KG1 (cell line): ENCODE measurements at places on chromosomes 6 and 20.

- DNase-seq = no peak
Measured at GRCh38 chr6:21375151-21376116, 218.1 kb upstream of the SOX4 start.

DNA sequence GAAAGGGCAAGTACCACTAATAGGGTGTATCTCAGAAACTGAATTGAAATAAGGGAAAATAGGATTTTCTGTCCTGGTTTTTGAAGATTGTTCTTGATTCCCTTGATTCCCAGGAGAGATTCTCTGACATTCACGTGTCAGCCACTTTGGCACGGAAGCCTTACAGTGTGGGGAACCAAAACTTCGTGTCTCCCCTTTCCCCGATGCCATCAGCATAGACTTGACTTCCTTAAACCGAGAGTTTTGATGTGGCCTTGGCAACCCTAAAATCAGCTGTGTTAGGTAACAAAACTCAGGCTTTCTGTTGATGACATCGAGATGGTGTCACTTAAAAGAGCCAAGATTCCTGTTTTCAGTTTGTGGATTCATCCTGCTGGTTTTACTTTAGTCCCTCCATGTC lies 7.5 kb downstream of the HMGN4 start:
- DNase-seq = no peak

- DNase-seq = no peak
Measured at GRCh38 chr6:7173843-7174503, 66.2 kb downstream of the RREB1 start.

- DNase-seq = no peak
Measured at GRCh38 chr6:143894655-143895054, 30.4 kb downstream of the ZC2HC1B start.

GRCh38 chr6:7646394-7646793 lies 56.4 kb downstream of the SNRNP48 start:
- DNase-seq = no peak

DNA sequence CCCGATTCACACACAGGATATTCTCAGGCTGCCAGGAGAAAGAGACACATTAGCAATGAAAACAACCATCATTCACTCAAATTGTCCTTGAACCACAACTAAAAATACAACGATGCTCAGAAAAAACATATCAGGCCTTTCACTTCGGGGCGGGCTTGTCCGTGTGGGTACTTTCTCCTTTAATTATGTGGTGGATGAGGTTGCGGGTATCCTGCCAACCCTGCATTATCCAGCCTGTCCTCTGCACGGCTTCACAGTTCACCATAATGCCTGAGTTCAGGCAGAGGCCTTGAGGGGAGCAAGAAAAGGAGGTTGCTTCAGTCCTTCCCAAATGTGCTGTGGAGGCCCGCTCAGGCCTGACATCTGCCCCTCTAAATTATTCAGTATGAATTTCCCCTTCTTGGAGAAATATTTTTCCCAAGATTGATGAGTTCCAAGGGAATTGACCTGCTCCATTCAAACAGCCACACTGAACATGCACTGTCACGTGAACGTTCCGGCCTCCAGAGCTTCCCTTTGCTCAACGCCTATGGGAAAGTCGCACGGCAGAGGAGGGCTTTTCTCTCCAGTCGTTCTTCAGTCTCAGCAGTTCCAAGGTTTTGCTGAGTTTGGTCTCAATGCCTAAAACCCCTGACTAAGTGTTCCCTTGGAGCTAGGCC lies 70.3 kb downstream of the MYLK4 start:
- no peak for DNase-seq

GRCh38 chr6:119683031-119683430 lies 333.5 kb upstream of the MAN1A1 start:
- no peak for DNase-seq

DNA sequence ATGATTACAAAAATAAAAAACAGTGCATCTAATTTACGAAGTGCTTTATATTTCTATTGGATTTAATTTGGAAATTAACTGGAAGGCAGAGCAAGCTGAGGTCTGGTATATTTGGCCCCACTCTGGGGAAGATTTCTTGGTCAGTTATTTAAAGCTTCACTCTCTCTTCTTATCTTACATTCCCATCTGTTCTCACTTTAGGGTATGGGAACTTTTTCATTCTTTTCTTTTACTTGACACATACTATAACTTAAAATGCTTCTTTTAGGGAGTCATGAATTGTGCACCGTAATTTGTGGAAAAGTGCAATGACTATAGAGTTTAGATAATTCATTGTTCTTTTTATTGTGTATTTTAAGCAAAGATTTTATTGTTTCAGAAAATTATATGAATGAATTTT lies 170.4 kb downstream of the BCKDHB start:
- DNase-seq = no peak

- DNase-seq = no peak
Measured at GRCh38 chr6:3789018-3789895, 37.7 kb upstream of the PXDC1 start.

DNA sequence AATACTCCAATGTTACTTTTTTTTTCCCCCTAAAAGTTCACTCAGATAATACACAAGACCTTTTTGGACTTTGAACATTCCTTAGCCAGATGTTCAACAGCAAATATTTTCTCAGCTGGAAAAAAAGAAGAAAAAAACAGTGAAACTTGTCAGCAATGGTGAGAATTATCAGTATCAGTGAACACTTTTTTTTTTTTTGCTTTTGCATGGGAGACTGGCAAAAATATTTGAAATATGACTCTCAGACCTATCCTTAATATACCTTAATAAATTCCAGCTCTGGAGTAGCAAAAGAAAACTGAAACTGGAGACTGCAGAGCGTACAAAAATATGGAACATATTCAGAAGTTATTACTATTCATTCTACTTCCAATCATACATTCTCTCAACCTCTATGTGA lies 92.3 kb downstream of the RFPL4B start:
- no peak for DNase-seq

DNA sequence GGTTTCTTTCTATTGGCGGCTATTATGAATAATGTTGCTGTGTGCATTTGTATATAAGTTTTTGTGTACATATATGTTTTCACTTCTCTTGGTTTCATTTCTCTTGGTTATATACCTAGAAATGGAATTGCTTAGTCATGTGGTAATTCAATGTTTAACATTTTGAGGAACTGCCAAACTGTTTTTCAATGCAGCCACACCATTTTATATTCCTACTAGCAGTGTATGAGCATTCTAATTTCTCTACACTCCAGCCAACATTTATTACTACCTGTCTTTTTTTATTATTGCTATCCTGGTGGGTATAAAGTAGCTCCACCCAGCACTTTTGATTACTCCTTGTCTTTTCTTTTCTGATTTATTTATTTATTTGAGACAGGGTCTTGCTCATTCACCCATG lies 54.8 kb downstream of the PHACTR2 start:
- DNase-seq = no peak

DNA sequence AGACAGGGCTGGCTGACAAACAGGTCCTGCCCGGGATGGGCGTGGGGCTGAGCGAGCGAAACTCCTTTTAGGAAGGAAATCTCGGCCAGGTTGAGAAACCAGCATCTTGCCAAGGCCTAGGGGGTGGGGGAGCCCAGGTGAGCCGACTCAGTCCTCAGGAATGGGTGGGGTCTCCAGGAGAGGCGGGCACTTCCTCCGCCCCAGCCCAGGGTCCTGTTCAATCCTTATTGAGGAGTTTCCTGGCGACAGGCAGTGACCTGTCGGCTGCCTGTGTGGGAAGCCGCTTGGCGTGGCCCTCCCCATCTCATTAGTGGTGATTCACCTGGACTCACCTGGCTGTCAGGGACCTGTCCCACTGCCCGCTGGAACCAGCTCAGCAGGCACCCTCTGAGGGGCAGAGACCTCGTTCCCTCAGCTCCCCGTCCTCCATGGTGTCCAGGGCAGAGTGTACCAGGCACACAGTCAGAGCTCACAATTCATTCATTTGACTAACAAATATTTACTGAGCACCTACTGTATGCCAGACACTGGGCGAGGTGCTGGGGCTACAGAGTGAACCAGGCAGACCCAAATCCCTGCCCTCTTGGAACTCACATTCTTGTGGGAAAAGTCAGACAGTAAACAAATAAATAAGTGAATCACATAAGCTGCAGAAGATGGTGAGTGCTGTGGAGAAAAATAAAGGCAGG lies 51.1 kb downstream of the FGD2 start:
- DNase-seq = no peak

- no peak for DNase-seq
Measured at GRCh38 chr20:57882451-57883161, 172.8 kb upstream of the PMEPA1 start.

DNA sequence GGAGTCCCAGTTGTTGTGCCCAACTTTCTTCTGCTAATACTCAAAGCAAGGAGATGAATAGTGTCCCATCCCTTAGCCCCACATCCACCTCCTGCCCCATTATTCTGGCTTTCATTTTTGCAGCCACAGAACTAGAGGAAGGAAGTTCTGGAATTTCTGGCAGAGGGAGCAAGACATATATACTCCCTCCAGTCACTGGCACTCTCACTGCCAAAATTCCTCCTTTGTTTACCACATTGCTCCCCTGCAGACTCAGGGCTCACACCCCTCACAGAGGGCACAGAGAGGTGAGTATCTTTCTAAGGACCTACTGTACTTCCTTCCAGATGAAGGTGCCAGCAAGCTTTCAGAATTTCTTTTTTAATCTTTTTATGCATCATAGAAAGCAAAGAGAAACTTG lies 168.0 kb upstream of the ID4 start:
- DNase-seq = no peak

DNA sequence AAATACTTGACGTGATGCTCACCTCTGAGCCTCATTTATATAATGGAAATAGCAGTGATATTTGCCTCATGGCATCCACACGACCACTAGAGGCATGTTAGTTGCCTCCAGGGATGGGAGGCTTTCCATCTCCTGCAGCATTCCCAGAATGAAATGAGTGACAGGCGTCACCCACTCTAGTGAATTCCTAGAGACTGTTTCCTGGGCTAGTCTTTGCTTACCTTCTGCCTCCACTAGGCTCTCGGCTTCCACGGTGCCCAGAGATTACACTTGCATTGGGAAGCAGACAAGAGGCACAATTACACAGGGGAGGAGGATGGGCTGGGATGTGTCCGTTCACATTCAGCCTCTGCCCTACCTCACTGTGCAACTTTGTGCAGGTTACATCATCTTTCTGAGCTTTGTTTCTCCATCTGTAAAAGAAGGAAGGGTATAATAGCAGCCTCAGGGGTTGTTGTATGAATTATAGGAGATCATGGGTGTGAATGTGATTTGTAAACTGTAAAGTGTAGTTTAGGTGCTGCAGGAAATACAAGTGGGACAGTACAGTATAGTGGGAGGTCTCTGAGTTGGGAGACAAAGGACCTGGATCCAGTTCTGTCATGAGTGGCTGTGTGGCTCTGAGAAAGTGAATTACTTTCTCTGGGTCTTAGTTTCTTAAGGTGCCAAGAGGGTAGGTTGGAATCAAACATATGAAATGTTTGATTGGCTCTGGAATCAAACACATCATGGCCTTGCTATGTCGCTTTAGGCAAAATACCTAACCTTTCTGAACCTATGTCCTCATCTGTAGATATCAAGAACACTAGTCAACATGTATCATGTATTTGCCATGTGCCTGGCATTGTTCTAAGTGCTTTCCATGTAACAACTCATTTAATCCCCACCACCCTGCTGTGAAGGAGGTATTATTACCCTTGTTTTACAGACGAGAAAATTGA lies 3.6 kb upstream of the VSTM2L start:
- no peak for DNase-seq

GRCh38 chr20:43893930-43894329 lies 20.7 kb upstream of the TOX2 start:
- no peak for DNase-seq

- no peak for DNase-seq
Measured at GRCh38 chr20:19275038-19275629, 62.7 kb downstream of the SLC24A3 start.

GRCh38 chr6:14113976-14114375 lies 3.6 kb upstream of the CD83 start:
- DNase-seq = no peak

- DNase-seq = no peak
Measured at GRCh38 chr6:2222275-2222842, 23.0 kb downstream of the GMDS start.

DNA sequence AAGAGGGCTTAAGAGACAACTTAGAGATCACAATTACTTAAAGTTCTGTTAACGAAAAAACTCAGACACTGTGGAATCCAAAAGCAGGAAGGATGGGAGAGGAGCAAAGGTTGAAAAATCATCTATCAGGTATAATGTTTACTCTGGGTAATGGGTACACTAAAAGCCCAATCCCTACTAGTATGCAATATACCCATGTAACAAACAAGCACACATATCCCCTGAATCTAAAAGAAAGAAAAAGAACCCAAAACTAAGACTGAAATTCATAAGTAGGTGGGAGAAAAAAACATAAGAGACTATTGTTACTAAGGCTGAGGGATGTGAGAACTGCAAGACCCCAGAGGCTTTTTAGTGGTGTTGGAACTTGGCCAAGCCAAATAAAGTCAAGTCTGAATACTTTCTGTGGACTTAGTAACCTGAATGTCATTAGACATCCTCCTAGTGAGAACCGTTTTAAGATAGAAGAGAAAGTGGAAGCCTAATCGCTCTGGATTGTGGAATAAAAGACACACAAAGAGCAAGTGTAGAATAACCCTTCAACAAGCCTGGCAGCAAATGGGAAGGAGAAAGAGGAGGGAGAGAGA lies 189.4 kb upstream of the RNF217 start:
- DNase-seq = no peak

GRCh38 chr6:52134011-52134410 lies 46.6 kb upstream of the PKHD1 start:
- DNase-seq = no peak

DNA sequence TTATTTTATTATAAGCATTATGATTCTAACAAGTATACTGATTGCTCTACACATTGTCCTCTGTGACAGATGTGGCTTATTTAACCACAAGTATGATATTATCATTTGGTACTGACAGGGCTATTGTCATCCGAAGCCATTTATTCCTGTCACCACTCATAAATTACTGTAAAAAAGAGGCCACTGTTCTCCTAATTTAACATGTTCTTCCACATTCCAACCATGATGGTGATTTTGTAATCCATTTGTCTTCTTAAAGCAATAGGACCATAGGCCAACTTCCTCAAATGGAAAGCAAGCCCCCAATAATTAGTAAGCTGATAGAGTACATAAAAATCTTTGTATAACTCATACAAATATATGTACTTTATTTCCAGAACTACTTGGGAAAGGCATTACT lies 50.6 kb downstream of the FUT9 start:
- no peak for DNase-seq

GRCh38 chr6:53411451-53411850 lies 62.7 kb upstream of the ELOVL5 start:
- no peak for DNase-seq

DNA sequence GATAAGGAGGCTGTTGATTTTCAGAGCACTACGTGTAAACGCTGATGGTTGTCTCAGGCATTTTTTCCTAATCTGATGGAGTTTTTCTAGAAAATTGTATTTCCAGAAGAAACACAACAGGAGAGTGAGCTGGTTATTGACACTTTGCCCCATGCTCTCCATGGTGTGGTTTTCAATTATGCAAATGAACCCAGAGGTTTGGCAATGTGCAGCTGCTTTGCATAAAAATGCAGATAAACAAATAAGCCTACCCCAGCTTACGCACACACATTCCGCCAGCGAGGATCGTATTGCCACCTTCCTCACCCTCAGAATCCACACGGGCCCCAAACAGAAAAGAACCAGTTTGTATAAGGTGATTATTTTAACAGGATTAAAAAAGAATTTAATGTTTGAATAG lies 45.1 kb upstream of the FRMD1 start:
- DNase-seq = no peak

- no peak for DNase-seq
Measured at GRCh38 chr20:7106910-7107309, 339.4 kb downstream of the BMP2 start.

GRCh38 chr6:126042001-126042419 lies 55.7 kb downstream of the TRMT11 start:
- DNase-seq = no peak

GRCh38 chr20:41174782-41175181 lies 37.4 kb downstream of the PLCG1 start:
- DNase-seq = no peak
